ENCODE measurements at places on chromosomes 13 and 19.

GRCh38 chr19:17806945-17807344, 12.0 kb downstream of the B3GNT3 start:
- DNase-seq, result no peak
- H3K4me1 ChIP-seq, result no peaks in the 10 kb centered on the region
- no peaks in the 10 kb centered on the region for H3K36me3 ChIP-seq

GRCh38 chr13:26449063-26449848, 108.2 kb upstream of the WASF3 start:
- no peaks in the 10 kb centered on the region for H3K36me3 ChIP-seq
- no peak overlapping the region for H3K27ac ChIP-seq
- H3K27me3 ChIP-seq, result peaks cover 4% of the 10 kb centered on the region
- no peak overlapping the region for H3K4me3 ChIP-seq

GRCh38 chr19:41192574-41193429, at the start of gene CYP2S1:
Gene CYP2S1 (plus strand): TSS chr19:41193219. CDS start chr19:41193265, 46 bp downstream.
- no peaks in the 10 kb centered on the region for H3K36me3 ChIP-seq
- H3K27me3 ChIP-seq, result peaks cover 4% of the 10 kb centered on the region
- peak within 1 kb of the TSS; percentile 83 for H3K27ac ChIP-seq

- peak overlapping the region; percentile 92 for H3K27ac ChIP-seq
- H3K4me1 ChIP-seq, result peaks cover 42% of the 10 kb centered on the region
- DNase-seq, result peak; percentile 49
- no peaks in the 10 kb centered on the region for H3K36me3 ChIP-seq
Measured at GRCh38 chr19:3370214-3370720, 3.9 kb downstream of the NFIC start.

- H3K4me3 ChIP-seq, result no peak overlapping the region
- no peak overlapping the region for H3K27ac ChIP-seq
- no peaks in the 10 kb centered on the region for H3K27me3 ChIP-seq
- no peaks in the 10 kb centered on the region for H3K36me3 ChIP-seq
- no peaks in the 10 kb centered on the region for H3K4me1 ChIP-seq
- no peak for DNase-seq
Measured at GRCh38 chr19:29383696-29384095, 142.1 kb upstream of the VSTM2B start.

DNA sequence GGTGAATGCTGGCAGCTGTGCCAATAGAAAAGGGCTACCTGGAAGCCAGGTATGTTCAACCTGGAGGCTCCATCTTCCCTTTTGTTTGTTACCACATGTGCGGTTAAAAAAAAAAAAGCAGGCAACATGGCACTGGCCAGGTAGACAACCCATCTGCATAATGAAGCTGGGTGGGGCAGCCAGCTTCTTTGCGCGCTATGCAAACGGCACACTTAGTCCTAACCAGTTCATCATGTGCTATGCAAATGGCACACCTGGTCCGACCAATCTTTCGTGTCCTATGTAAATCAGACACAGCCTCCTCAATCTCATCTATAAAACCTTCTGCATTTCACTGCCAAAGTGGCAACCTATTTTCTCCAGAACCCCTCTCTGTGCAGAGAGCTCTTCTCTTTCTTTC, 11.3 kb upstream of the IGSF23 start:
- H3K4me3 ChIP-seq, result no peak overlapping the region
- peaks cover 11% of the 10 kb centered on the region for H3K4me1 ChIP-seq
- DNase-seq, result peak; percentile 62
- H3K36me3 ChIP-seq, result no peaks in the 10 kb centered on the region
- peak overlapping the region; percentile 68 for H3K27ac ChIP-seq
- H3K27me3 ChIP-seq, result no peaks in the 10 kb centered on the region

- peak; percentile 18 for DNase-seq
- H3K27me3 ChIP-seq, result peaks cover 7% of the 10 kb centered on the region
- no peak overlapping the region for H3K4me3 ChIP-seq
- no peaks in the 10 kb centered on the region for H3K4me1 ChIP-seq
- H3K36me3 ChIP-seq, result no peaks in the 10 kb centered on the region
Measured at GRCh38 chr13:111962431-111962891, 104.5 kb upstream of the SOX1 start.

DNA sequence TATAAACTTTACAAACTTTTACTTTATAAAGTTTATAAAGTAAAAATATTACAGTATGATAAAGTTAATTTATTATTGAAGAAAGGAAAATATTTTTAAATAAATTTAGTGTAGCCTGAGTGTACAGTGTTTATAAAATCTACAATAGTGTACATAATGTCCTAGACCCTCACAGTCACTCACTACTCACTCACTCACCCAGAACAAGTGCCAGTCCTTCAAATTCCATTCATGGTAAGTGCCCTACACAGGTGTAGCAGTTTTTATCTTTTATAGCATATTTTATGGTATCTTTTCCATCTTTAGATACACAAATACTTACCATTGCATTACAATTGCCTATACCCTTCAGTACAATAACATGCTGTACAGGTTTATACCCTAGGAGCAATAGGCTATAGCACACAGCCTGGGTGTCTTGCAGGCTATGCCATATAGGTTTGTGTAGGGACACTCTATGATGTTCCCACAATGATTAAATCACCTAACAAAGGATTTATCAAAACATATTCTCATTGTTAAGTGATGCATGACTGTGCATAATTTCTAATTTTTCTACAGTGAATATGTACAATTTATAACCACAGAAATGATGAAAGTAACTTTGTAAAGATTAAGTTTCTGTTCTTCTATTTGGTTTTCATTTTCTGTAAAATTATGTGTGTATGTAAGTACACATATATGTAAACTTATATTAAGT, 98.0 kb downstream of the SPRY2 start:
- no peaks in the 10 kb centered on the region for H3K27me3 ChIP-seq
- no peak overlapping the region for H3K27ac ChIP-seq
- no peak for DNase-seq
- H3K4me3 ChIP-seq, result no peak overlapping the region

Data from hepatocyte (in vitro differentiated cells).